ENCODE measurements at places on chromosomes 5 and 9. TPM values are rescaled to one million over a fixed set of nuclear protein-coding genes. Genes with fewer than 3 reads are reported as not detected.

The PAEP gene
- not detected for total RNA-seq

The TAS2R1 gene
- total RNA-seq, result not detected

The LEAP2 gene
- total RNA-seq, result 1.2 TPM

The SHOC1 gene
- total RNA-seq, result not detected

The FCHO2 gene
- 52.4 TPM for total RNA-seq

The TMEM174 gene
- total RNA-seq, result not detected

The ZCCHC7 gene
- total RNA-seq, result 31.4 TPM

The NR4A3 gene
- total RNA-seq, result 2.1 TPM

The OGN gene
- total RNA-seq, result 11.8 TPM

The CATSPER3 gene
- 0.23 TPM for total RNA-seq

The UBE2QL1 gene
- 22.8 TPM for total RNA-seq

The MAP1B gene
- total RNA-seq, result 781 TPM

The SVEP1 gene
- total RNA-seq, result 4.4 TPM

The COL5A1 gene
- total RNA-seq, result 6.9 TPM

The C9orf85 gene
- 20.1 TPM for total RNA-seq

The BARHL1 gene
- total RNA-seq, result 0.69 TPM

The SLC6A19 gene
- total RNA-seq, result not detected

The EIF4E1B gene
- total RNA-seq, result 0.46 TPM

The PAPPA gene
- 1.8 TPM for total RNA-seq

The ANKRD31 gene
- 1.2 TPM for total RNA-seq

The NXNL2 gene
- 1.4 TPM for total RNA-seq

The CCL21 gene
- total RNA-seq, result not detected

The TLN1 gene
- 24.9 TPM for total RNA-seq

The LCN12 gene
- 0.46 TPM for total RNA-seq

The TTC16 gene
- total RNA-seq, result 0.23 TPM

The MYMK gene
- total RNA-seq, result not detected

The MTAP gene
- total RNA-seq, result 19.4 TPM

The FAM114A2 gene
- total RNA-seq, result 22.6 TPM

The STING1 gene
- total RNA-seq, result 9.9 TPM

The CCDC192 gene
- not detected for total RNA-seq

The HARS1 gene
- total RNA-seq, result 68.0 TPM

The DNLZ gene
- total RNA-seq, result 10.4 TPM

The CRHBP gene
- total RNA-seq, result 17.8 TPM

The ALDH1A1 gene
- 20.8 TPM for total RNA-seq

The SPATA31A5 gene
- total RNA-seq, result not detected

The MELK gene
- 6.9 TPM for total RNA-seq

The SLC6A18 gene
- total RNA-seq, result not detected

The EDIL3 gene
- 114 TPM for total RNA-seq

The CD74 gene
- total RNA-seq, result 18.7 TPM

The OTP gene
- 3.2 TPM for total RNA-seq

The GZMA gene
- total RNA-seq, result not detected

The HAPLN1 gene
- 15.9 TPM for total RNA-seq

The GFI1B gene
- total RNA-seq, result 0.23 TPM

The ANKRD20A1 gene
- total RNA-seq, result 19.4 TPM

The CCNI2 gene
- 1.8 TPM for total RNA-seq

The PDLIM4 gene
- 6.2 TPM for total RNA-seq

The CNTLN gene
- 25.1 TPM for total RNA-seq

The LRRC19 gene
- total RNA-seq, result not detected

The SPATA31E1 gene
- not detected for total RNA-seq

The DDX46 gene
- 39.2 TPM for total RNA-seq

The WHRN gene
- 5.8 TPM for total RNA-seq

Data from diencephalon (tissue), 1 donor.